K562 (cell line): ENCODE measurements at places on chromosomes 7 and 10. TPM values are rescaled to one million over a fixed set of nuclear protein-coding genes. Genes with fewer than 3 reads are reported as not detected.

NACAD gene
- total RNA-seq = 0.02 and 0.04 TPM in 2 replicates

CCL24 gene
- 0.45 and 0.80 TPM in 2 replicates for total RNA-seq

RASA4 gene
- 7.7 and 10.9 TPM in 2 replicates for total RNA-seq

CCDC7 gene
- total RNA-seq = 3.0 and 3.3 TPM in 2 replicates

HOXA2 gene
- not detected in 2 replicates for total RNA-seq

WASHC2C gene
- 25.9 and 28.4 TPM in 2 replicates for total RNA-seq

VGF gene
- 4.2 and 5.7 TPM in 2 replicates for total RNA-seq

GPR26 gene
- total RNA-seq = not detected in 2 replicates

UCMA gene
- not detected in 2 replicates for total RNA-seq

AKR1C3 gene
- 9.8 and 10.1 TPM in 2 replicates for total RNA-seq

ABCC2 gene
- total RNA-seq = 0.11 and 0.34 TPM in 2 replicates

ASB10 gene
- not detected in 2 replicates for total RNA-seq

PRR15 gene
- not detected in 2 replicates for total RNA-seq
